GM19239 (cell line): ENCODE measurements at places on chromosomes 5 and 9.

- no peak for DNase-seq
These were observed 456.4 kb downstream of the GADD45G start for GRCh38 chr9:90061187-90061586.

- DNase-seq: no peak
These were observed 25.9 kb upstream of the TAL2 start for GRCh38 chr9:105636331-105636730.

- no peak for DNase-seq
These were observed 462.1 kb upstream of the BRINP1 start for GRCh38 chr9:119831309-119831708.

- no peak for DNase-seq
These were observed 39.4 kb upstream of the SMIM32 start for GRCh38 chr5:136232316-136232715.

GRCh38 chr5:67612961-67613360 is 416.4 kb upstream of the CD180 start:
- no peak for DNase-seq

GRCh38 chr5:148206620-148207019 is 3.8 kb downstream of the SPINK6 start:
- no peak for DNase-seq

GRCh38 chr5:14296533-14297331 is 153.6 kb downstream of the TRIO start:
- no peak for DNase-seq

DNA sequence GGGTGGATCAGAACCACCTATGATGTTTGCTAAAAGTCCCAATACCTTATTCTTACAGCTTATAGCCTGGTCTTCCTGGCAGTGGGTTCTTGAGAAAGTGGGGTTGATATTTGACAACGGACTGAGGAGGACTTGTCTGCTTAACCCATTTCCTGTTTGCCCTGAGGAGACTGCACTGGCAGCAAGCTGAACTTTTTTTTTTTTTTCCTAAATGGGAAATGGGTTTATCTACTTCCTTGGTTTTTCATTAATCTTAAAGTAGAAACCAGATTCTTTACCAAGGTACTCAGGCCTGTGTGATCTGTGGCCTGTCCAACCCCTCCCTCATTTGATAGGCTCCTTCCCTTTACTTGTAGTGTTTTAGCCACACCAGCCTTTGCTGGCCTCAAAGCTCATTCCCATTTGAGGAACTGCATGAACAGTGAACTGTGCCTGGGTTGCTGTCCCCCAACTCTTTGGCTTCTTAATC is 47.1 kb downstream of the C9orf57 start:
- no peak for DNase-seq

DNA sequence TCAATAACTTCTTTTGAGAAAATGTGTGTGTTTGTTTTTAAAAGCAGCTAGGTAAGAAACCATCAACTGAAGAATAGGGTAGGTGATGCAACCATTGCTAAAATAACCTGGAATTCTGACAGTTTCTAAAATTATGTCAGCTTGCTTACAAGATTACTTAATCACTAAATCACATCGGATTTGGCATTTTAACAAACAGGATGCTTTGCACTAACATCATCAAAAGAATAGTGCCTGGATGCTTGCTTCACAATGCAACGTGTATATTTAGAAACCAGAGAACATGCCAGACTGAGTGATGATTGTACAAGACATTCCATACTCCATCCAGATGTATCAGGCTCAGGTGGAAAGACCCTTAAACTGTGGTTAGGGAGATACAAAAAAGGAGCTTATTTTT is 43.9 kb downstream of the PAM start:
- no peak for DNase-seq

- DNase-seq: no peak
These were observed 20.4 kb upstream of the BRD3 start for GRCh38 chr9:134088063-134088725.

DNA sequence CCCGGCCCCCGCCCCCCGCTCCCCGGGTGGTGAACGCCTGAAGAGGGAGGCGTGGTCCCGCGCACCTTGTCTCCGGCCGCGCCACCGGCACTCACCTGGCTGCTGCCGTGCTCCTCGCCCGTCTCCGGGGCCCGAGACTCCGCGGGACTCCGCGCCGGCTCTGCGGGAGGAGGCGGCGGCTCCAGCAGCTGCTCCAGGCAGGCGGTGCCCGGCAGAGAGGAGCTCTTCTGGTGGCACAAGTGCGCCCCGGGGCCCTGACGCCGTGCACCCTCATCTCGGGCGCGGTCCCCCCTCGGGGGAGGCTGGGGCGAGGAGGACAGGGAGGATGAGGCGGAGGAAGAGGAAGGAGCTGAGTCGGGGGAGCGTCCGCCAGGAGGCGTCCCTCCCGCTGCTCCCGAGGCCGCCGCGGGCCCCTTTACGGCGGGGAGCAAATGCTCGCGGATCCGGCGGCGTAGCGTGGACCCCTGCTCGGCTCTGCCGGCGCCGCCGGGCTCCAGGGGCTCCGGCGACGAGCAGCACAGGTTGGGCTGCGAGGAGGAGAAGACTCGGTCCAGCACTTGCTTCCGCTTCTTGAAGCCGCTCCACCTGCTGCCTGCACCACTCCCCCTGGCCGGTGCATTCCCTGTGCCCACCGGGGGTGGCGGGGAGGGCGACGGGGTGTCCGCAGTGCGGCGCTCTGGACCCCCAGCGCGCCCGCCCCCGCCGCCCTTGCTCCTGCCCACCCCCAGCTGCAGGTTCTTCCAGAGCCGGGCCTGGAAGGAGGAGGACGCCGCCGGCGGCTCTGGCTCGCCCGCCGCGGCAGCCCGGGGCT is 928 bp downstream of the MCTP1 start:
- DNase-seq: peak; percentile 51

DNA sequence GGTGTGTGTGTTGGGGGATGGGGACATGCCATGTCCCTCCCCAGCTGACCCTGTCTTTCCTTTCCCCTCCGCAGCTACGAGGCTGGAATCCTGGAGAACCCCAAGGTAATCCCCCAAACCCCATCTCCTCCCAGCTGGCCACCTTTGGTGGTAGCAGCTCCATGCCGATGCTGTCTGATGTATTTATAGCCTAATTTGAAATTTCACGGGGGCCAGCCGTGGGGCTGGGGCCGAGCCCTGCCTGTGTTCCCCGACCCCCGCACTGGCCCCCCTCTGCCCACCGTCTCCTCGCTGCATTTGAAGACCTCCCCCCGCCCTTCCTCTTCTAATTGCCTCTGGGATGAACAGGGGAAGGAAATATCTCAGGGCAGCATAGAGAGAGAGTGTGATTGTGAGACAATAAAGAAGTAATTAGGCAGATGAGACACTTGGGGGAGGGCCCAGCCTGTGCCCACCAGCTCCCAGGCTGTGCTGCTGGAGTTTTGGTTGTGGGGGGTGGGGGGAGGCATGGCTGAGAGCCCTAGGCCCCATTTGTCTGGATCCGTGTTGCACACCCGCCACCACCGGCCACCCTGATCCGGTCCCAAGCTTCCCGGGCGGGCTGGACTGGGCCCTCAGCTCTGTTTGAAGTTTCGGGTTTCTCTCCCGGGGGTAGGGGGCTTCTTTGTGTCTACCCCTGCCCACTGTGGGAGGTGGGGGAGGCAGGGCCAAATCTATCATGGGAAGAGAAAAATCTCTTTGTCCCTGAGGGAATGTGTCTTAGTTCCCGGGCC is 26.8 kb downstream of the ASS1 start:
- DNase-seq: no peak

DNA sequence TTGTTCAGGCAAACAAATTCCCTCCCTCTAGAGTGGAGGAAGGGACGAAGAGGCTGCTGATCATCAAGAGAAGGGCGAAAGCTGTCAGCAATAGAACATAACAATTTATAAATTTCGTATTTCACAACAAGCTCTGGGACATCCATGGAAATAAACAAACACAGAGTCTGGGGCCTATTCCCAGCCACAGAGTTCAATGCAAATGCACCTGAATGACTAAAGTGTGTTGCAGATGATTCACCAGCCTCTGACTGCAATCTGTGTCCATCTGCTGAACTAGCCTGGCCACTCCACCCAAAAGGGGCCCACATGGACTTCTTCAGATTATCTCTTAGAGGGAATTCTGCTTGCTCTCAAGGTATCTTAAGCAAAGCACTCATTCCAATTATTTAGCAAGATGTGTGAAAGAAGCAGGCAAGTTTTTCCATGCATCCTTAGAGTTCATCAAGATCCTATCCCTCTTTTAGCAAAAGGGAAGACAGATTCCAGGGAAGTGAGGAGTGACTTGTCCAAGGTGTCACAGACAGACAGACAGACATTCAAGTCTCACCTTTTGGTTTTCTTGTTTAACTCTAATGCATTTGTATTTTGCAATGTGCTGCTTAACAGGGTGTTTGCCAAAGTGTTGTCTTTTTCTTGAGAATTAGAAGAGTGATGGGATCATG is 307.8 kb upstream of the PAPPA start:
- no peak for DNase-seq

DNA sequence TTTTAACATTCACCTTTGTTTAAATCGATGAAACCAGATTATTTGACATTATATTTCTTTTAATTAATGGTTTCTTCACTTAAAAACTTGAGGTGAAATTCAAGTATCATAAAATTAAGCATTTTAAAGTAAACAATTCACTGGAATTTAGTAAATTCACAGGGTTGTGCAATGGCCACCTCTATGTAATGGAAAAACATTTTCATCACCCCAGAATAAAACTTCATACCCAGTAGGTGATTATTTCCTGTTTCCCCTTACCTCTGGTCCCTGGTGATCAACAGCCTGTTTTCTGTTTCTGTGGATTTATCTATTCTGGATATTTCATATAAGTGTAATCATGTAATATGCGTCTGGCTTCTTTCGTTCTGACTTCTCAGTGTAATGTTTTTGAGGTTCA is 27.2 kb downstream of the HSPA4 start:
- DNase-seq: no peak

GRCh38 chr5:143376911-143377813 is 26.3 kb downstream of the NR3C1 start:
- no peak for DNase-seq

DNA sequence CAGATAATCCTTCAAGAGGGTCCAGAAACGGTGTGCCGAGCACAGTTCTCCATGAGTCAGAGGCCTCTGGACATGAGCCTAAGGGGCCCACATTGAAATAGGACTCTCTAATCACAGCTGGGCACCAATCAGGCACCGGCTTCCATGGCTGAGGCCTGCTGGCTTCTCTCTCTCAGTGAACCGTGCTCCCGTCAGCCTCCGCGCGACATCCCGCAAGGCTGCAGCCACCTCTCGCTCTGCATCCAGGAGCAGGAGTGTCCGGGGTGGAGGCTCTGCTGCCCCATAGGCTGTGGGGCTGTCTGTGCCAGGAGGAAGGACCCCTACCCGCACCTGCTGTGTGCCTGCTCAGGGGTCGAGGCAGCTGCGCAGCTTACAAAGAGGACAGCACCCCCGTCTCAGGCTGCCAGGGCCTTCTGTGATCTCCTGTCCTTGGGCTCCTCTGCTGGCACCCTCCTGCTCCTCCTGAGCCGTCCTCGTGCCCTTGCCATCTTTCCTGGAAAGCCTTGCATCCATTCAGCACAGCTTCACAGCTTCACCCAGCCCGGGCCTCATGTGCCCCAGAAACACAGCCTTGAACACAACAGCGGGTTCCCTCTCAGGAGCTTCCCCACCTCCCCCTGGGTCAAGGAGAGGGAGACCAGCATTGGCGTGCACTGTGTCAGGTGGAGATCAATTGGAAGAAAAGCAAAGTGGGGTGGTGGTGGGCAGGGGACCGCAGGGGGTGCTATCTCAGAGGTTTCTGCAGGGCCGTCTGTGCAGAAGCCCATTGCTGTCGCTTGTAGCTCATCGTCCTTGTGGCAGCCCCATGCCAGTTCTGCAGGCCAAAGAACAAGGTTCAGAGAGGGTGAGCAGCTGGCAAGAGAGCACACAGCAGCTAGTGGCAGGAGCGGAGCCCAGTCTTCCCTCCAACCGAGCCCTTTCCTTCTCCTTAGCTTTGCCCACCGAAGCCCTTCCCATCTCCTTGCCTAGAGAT is 22.8 kb upstream of the FCN1 start:
- DNase-seq: no peak

GRCh38 chr9:80376180-80376579 is 804.4 kb downstream of the TLE4 start:
- DNase-seq: no peak

DNA sequence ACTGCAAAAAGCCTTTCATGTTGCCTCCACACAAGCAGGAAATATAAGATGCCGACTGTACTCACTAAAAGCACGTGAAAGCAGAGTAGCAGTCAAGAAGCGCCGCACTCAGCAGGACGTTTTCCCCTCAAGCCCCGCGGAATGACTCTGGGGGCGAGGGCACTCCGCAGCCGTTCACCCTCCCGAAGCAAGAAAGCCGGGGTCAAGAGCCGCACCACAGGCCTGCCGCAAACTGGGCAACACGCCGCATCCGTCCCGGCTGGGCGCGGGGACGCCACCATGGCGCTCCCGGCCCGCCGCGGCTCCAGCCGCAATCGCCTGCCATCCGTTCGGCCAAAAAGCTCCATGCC is 364 bp downstream of the RPS6 start:
- peak; percentile 2 for DNase-seq

DNA sequence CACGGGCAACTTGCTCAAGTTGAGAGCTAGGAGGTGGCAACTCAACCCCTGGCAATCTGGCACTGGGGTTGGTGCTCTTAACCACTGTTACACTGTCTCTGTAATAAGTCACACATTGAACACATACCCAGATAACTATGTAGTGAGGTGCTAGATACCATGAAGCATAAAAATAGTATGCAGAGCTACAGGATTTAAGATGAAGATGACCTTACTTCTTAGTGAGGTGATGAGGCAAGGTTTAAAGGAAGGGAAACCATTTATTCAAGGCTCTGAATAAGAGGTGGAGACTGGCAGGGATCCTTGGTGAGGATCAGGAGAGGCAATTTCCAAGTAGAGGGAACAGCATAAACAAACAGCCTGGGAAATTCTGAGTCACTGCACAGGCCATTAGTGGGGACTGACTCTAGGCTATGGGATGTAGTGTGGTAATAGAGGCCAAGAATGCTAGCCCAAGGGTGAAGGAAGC is 67.6 kb upstream of the NR3C1 start:
- DNase-seq: no peak

GRCh38 chr5:109451146-109451545 is 41.4 kb upstream of the PJA2 start:
- no peak for DNase-seq

- peak; percentile 29 for DNase-seq
These were observed 14.0 kb downstream of the TGFBR1 start for GRCh38 chr9:99118782-99119466.

DNA sequence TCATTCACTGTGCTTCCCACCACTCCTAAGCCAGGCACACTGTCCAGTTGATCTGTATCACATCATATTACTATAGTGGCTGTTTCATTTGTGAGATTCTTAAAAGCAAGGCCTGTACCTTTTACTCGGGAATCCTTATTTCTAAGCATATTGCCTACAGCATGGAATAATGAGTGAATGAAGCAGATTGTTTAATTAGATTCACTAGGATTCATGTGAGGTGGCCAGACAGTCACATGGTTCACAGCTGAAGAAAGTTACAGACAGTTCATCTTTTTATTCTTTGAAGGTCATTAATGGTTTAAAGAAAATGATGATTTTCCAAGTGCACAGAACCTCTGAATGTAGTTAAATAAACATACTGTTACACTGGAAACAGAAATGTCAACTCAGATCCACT is 24.3 kb upstream of the SEMA6A start:
- no peak for DNase-seq

GRCh38 chr5:149298163-149298562 is 26.5 kb downstream of the AFAP1L1 start:
- no peak for DNase-seq
